ENCODE measurements at places on chromosomes 1 and 21.

DNA sequence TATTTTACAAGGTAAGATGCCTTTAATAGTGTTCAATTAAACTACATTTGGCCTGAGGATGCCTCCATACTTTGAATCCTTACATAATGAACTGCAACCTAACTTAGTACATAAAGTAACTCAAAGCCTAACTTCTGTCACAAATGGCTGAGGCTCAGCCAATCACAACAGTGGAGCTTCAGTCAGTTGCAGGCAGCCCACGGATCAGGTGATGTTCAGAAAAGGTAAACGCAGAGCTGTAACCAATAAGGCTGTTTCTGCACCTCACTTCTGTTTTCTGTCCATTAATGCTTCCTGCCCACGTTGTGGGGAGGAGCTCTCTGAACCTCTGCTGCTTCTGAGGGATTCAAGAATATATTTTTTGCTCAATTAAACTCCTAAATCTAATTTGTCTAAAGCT is 94.8 kb upstream of the KIAA0040 start:
- DNase-seq, result no peak

- DNase-seq, result no peak
Measured at GRCh38 chr1:86991549-86992186, 77.2 kb downstream of the HS2ST1 start.

GRCh38 chr1:202585590-202585933 is 124.7 kb downstream of the SYT2 start:
- DNase-seq, result no peak

GRCh38 chr21:38269576-38269936 is 12.8 kb downstream of the KCNJ15 start:
- DNase-seq, result no peak

GRCh38 chr1:95039360-95040031 is 33.3 kb downstream of the ALG14 start:
- DNase-seq, result no peak

DNA sequence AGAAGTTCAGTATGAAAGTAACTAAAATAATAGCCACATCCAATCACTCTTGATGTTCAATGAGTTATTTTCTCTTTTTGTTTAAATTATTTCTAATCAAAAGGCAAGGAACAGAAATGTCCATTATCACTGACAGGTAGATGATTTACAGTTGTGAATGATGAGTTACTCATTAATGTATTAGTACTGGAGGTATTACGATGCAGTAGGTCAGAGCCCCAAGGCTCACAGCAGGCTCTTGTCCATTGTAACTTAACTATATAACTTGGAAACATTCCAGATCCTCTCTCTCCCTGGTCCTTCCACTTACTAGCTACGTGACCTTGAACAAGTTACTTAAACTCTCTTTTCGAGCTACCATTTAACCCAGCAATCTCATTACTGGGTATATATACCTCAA is 39.5 kb downstream of the CRB1 start:
- no peak for DNase-seq

Data from chondrocyte (in vitro differentiated cells).